G401 (cell line): ENCODE measurements at places on chromosomes 11 and 22. TPM values are rescaled to one million over a fixed set of nuclear protein-coding genes. Genes with fewer than 3 reads are reported as not detected.
A peak's percentile ranks its signal among the peaks of the same experiment; 100 is the strongest.

GRCh38 chr22:16807109-16807508 lies 18.1 kb downstream of the XKR3 start:
- no peak for DNase-seq

SPTBN2 gene
- total RNA-seq = 102 and 103 TPM in 2 replicates

- DNase-seq = no peak
These were observed 48.9 kb upstream of the KIRREL3 start for GRCh38 chr11:127049486-127049885.

GRCh38 chr11:77024745-77025144 lies 9.5 kb upstream of the B3GNT6 start:
- no peak for DNase-seq

- no peak for DNase-seq
These were observed 58.2 kb downstream of the WNT7B start for GRCh38 chr22:45918459-45919370.

DNA sequence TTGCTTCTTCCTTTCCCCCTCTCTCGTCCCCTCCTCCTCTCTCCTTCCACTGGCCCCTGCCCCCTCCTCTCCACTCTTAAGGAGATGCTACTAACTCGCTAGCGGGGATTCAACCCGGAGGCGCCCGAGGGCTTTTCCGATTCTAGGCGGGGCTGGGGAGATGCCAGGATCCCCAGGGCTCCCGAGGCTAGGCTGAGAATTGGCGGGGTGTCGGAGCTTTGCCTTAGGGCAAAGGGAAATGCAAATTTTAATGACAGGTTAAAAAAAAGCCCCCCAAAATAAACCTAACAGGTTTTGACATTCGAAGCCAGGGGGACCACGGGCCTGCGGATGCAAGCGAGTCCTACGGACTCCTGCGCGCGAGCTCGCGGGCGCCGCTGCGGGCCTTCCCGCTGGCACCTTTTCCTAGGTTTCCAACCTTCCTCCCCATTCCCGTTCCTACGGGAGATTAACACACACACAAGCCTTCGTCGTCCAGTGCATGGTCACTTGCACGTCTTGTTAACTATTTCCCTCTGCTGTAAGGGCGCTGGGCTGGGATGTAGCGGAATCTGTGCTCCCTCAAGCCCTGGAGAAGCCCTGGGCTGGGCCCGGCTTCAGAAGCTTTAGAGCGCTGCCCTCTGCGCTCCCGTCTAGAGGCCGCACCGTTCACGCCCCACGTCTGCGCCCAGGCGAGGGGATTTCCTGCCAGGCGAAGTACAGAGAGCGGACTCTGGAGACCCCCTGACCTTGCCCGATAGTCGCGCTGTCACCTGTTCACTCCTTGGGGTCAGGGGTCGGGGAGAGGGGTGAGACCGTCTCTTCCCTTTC lies 729 bp upstream of the ALX4 start:
- peak; percentile 21 for DNase-seq

DNA sequence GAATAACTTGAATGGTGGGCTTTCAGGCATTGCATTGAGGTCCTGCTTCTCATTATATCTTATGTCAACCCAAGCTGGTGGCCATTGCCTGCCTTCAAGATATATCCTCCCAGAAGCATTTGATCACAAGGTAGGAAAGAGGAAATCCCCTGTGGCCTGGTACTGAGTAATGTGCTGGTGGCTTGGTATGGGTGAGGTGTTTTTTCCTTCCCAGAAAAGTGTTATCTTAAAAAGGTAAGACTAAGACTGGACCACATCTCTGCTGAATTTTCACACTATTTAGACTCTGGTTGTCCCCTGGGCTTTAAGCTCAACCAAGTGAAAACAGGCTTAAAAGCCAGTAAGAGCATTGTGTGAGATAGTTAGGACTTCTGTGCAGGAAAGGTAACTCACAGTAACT lies 3.7 kb downstream of the INSC start:
- no peak for DNase-seq

DNA sequence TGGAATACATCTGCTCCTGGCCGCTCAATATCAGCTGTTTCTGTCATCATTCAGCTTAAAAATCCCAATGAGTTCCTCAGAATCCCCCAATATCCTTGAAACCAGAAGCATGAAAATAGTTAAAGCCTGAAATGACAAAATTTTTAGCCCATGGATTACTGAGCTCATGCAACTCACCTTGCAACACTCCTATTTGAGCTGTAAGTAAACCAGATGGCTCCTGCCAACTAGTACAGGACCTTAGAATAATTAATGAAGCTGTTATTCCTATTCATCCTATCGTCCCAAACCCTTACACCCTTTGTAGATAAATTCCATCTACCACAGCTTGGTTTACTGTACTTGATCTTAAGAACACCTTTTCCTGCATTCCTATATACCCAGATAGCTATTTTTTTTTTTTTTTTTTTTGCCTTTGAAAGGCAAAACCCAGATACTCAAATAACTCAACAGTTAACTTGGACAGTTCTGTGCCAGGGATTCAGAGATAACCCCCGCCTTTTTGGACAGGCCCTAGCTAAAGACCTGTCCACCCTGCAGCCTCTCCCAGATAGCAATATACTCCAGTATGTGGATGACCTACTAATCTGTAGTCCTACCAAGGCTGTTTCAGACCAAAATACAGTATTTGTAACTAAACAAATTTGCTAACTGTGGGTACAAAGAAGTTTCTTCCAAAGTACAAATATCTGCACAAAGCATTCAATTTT lies 10.1 kb upstream of the BTBD10 start:
- no peak for DNase-seq

DNA sequence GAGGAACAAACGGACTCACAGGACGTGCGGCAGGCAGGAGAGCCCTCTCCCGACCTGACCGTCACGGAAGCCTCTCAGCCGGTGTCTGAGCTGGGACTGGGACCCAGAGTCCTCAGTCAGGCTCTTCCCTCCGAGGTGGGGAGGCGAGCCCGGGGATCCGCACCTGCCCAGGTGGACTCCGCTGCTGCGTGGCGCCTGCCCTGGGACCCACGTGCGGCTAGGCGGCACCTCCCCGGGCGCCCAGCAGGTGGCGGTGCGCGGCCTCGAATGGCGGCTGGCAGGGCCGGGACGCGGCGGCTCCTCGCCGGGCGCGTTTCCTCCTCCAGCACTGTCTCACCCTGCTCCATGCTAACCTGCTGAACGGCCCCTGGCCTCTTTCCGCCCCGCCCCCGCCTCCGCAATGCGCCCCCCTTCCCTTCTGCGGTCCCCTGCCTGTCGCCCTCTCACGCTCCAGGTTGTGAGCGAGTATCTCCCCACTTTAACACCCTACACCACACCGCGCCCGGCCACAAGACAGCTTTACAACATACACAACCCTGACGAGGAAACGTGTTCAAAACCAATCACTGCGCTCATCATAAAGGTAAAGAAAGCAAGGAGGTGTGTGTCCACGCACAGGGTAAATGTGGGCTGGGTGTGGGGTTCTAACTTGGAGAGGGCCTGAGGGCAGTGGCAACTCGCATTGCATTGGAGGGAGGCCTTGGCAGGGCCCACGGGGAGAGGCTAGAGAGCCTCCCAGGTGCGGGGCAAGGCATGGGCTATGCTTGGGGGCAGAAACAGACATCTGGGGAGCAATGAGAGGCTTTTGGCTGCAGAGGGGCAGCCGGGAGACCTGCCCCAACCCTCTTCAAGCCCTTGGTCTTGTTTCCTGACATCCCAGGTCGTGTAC lies 25.9 kb upstream of the ATXN10 start:
- peak; percentile 33 for DNase-seq

DNA sequence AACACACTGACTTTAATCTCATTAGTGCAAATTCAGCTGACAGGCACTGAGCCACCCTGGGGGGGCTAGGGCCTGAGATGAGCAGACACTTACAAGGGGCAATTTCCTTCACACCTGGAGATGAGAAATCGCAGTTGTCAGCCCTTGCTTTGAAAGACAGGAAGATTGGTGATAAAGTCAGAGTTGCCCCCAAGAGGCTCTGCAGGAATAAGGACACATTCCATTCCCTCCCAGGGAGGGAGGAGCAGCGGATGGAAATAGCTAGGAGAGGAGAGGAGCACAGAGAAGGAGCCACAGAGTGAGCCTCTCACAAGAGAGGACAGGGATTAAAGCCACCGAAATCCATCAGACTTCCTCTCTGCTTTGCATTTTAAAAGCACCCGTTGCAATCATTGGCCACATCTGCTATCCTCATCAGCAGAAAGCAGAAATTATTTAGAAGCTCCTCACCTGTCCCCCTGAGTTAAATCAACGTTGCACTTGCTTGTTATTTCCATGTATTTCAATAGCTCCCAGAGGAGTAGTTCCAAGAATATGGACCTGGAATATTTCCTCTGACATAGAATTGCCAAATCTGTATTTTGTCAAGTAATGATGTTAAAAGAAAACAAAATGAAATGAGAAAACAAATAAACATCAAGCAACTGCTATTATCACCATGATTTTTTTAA lies 213.7 kb downstream of the BARX2 start:
- no peak for DNase-seq

DNA sequence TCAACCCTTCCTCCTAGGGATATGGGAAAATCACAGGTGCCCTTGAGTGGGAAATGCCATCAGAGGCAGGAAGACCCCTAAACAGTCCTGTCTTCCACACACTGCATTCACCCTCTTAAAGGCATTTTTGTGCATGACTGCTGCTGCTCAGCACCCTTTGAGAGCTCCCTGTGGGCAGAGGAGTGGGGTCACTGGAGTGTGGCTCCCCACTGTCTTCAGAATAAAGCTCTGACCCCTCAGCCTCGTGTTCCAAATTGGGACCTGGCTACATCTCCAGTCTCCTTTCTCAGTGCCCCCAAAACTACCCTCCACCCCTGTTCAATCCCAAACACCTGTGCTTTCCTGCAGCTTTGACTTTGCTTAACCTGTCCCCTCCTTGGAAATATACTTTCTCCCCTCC lies 46.6 kb downstream of the CHRDL2 start:
- DNase-seq = no peak

DNA sequence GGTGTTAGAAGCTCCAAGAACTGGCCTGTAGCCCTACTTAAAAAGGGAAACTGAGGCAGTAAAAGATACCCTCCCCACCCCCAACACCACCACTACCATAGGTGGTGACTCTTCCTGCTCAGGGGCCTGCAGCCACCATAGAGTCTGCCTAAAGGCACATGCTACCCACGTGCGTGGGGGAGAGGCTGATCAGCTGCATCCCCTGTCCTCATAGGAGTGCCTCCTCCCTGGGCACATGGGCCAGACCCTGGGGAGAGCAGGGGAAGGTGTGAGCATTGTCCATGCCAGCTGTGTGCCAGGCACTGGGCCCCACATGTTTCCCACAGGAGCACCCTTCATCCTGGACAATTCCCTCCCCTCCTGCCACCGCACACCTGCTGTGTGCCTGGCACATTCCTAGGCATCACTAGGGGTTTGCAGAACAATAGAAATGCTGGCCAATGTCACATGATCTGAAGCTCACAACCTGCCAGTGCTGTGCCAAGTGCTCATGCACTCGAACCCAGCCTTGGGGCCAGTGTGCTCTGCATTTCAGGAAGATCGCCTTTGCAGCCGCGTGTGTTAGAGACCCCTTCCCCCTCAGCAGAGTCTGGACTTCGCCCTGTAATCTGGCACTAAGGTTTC lies 41.7 kb upstream of the GCAT start:
- DNase-seq = no peak

- no peak for DNase-seq
These were observed 9.0 kb upstream of the CDC42EP2 start for GRCh38 chr11:65305501-65306268.

GRCh38 chr22:35742342-35743100 lies 24.8 kb downstream of the APOL5 start:
- DNase-seq = no peak

- no peak for DNase-seq
These were observed 63.7 kb upstream of the PARVG start for GRCh38 chr22:44116755-44117684.

MMP27 gene
- total RNA-seq = not detected in 2 replicates

DNA sequence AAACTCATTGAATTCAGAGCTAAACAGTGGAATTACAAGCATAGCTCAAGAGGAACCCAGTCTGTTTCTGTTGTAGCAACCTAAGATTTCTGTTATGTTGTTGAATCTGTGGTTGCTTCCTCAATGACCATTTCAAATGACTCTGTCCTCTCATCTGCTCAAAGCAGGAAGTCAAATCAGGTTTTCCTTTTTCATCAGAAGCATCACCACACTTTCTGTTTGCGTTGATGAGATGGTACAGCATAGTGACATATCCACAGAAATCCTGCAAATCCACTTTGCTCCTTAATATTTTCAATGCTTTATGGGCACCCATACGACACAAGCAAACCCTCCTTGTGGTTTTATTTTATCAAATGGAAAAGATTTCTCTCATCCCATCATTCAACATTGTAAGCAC lies 12.6 kb upstream of the UCP2 start:
- DNase-seq = no peak

TESMIN gene
- 3.6 and 9.5 TPM in 2 replicates for total RNA-seq

DNA sequence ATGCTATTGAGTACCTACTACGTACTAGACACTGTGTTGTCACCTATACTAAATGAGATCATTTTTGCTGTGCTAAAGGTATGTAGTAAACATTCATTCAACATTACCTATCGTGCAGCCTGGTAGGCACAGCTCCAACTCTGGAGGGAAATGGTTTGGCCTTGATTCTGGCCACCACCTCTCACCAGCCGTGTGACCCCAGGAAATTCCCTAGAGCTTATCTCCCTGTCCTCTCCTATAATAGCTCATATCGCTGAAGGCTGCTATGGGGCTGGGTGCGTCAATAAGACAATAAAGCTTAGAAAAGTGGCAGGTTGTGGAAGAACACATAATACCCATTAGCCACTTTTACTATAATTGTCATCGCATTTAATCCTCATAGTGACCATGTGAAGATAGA lies 107.5 kb downstream of the MYO18B start:
- no peak for DNase-seq

GRCh38 chr11:130580372-130580771 lies 131.9 kb downstream of the ADAMTS15 start:
- DNase-seq = peak; percentile 68

TMEM121B gene
- 0.74 and 0.75 TPM in 2 replicates for total RNA-seq

DNA sequence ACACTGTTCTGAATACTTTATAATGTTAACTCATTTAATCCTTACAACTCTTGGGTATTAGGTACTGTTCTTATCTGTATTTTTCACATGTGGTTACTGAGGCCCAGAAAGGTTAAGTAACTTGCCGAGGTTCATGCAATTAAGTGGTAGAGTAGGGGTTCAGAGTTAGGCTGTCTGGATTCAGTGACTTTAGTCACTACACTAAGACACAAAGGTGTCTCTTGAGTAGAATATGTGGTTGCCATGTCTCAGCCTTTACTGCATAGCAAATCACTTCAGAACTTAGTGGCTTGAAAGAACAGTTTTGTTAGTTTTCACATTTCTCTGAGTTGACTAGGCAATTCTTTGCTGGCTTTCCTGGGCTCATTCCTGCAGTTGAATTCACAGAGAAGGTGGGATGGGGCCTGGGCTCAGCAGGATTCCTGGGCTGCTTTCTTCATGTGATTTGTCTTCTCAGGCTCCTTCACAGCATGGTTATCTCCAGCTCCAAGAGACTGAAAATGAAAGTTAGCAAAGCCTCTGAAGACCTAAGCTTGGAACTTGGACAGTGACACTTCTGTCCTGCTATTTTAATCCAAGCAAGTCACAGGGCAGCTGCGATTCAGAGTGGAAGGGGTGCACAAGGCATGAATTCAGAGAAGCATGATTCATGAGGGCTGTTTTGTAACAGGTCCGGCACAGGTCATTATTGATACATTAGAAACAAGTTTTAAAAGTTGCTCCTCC lies 68.3 kb downstream of the SPECC1L start:
- DNase-seq = no peak

TYR gene
- total RNA-seq = not detected in 2 replicates
